T-helper 2 cell (primary cell): ENCODE measurements at places on chromosomes 5 and 9.

DNA sequence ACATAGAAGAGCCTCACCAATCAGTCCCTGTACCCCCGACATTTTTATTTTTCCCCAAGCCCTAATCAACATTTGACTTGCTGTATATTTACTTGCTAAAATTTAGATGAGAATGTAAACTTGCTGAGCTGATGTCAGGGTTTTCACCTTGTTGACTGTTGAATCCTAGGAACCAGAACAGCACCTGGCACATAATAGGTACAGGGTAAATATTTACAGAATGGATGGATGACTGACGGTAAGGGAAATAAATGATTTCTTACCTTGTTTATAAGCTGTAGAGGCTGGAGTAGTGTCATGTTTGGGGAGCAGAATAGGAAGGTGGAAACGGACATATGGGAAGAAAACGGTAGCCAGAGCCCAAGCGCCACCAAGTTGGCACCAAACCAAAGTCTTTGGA is 107.0 kb upstream of the NUDT12 start:
- no peak for DNase-seq

DNA sequence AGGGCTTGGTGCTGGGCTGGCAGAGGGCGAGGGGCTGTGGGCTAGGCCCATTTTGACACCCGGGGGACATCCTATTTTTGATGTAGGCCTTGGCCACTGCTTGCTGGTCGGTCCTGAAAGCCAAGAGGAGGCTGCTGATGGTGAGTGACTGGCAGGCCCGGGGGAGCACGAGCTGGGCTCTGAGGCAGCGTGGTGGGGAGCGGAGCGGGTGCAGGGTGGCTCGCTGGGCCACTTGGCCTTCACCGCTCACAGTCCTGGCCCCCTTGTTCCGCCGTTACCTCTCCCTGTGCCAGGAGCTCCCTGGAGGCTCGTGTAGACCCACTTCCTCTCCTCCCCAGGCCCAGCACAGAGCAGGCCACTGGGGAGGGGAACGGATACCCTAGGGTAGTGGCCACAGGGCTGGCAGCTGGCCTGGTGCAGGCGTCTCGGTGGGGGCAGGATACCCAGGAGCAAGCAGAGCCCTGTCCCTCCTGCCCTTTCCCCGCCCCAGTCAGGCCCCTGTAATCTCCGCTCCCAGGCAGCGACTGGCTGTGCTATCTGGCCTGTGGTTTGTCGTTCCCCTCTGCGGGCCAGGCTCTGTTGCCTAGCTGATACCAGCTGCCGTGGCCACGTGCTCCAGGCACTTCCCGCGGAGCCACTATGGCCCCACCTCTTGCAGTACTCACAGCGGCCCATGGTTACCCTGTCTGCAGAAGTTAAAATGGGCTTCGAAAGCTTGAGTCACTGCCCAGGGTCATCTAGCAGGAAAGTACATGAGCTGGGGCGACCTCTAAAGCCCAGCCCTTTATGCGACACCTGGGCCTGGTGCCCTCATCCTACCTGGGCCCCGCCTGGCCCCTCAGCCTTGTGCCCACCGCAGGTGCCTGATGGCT is 11.7 kb upstream of the DOLPP1 start:
- peak; percentile 80 for DNase-seq

DNA sequence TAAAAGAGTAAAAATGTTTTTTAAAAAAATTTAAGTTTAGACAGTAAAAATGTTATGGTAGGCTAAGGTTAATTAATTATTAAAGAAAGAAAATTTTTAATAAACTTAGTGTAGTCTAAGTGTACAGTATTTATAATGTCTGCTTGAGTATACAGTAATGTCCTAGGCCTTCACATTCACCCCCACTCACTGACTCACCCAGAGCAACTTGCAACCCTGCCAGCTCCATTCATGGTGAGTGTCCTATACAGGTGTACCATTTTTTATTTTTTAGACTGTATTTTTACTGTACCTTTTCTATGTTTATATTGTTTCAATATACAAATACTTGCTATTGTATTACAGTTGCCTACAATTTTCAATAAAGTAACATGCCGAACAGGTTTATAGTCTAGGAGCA is 234.1 kb downstream of the AUH start:
- DNase-seq: no peak

DNA sequence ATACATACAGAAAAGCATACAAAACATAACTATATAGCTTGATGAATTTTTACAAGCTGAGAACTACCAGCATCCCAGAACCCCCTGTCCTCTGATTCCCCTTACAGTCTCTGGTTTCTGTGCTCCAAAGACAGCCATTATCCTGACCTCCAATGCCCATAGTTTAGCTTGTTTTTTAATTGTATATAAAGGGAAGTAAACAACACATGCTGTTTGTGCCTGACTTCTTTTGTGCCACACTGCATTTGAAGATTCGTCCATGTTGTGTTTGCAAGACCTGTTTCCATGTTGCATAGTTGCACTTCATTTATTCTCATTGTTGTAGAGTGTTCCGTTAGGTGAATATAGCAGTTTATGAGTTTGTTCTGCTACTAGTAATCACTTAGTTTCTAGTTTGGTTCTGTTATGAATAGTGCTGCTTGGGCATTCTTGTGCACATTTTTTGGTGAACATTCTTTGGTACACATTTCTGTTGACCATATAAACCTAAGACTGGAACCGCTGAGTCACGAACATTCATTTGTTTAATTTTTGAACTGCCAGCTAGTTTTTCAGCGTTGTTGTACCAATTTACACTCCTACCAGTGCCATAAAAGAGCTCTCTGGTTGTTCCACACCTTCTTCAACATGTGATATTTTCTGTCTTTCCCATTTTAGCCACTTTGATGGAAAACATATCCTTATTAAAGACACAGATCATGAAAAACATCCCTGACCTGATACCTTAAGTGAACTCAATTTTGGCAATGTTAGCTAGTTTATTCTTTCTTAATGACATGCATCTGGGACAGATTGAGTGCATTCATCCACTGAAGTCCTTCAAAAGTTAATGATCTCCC is 78.1 kb upstream of the ANXA1 start:
- no peak for DNase-seq

- no peak for DNase-seq
Measured at GRCh38 chr5:71740015-71740753, 21.1 kb downstream of the CARTPT start.
